ENCODE measurements at places on chromosomes 6 and 20.

GRCh38 chr20:13953227-13953626 is 37.2 kb downstream of the SEL1L2 start:
- DNase-seq: peak; percentile 28

DNA sequence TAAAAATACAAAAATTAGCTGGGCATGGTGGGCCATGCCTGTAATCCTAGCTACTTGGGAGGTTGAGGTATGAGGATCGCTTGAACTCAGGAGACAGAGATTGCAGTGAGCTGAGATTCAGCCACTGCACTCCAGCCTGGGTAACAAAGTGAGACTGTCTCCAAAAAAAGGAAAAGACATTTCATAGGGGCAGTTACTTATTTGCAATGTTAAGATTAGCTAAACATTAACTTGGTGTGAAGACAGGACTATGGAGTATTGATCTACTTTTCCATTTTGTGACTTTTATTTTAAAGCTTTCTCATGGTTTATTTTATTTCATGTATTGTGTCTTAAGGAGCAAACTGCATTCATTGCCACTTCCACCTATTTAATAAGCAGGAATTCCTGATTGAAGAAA is 153.0 kb downstream of the UTRN start:
- DNase-seq: no peak

DNA sequence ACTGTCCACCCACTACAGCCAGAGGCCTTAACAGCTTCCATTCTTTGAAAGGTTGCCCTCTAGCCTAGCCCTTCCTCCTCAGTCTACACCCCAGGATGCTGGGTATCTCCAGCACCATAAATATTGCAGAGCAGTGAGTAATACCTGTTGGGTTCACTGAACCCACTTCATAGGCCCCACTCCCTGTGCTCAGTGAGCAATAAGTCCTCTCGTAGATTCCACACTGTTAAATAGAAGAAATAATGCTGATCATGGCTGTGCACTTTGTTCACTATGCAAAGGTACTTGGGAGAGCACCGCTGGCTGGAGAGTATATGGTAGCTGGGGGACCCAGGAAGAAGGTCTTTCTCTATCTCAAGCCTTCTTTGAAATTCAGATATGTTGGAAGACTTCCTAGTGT is 87.3 kb downstream of the RSPH3 start:
- no peak for DNase-seq

GRCh38 chr6:135196739-135197510 is 15.8 kb downstream of the MYB start:
- no peak for DNase-seq

DNA sequence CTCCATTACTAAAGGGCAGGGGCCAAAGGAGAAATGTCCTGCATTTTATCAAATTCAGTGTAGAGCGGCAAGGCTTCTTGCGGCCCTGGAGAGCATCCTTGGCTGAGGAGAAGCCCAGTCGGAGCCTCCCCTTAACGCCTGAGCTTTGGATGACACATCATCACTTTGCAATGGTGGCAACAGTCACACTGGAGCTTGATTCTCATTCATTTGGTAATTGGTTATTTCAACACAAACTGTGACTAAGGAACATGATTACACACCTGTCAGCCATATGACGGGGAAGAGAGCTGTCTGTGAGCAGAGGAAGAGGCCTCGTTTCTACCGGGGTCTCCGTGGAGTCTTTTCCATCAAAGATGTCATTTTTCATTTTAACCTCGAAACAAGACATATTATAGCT is 81.4 kb downstream of the SOBP start:
- no peak for DNase-seq

DNA sequence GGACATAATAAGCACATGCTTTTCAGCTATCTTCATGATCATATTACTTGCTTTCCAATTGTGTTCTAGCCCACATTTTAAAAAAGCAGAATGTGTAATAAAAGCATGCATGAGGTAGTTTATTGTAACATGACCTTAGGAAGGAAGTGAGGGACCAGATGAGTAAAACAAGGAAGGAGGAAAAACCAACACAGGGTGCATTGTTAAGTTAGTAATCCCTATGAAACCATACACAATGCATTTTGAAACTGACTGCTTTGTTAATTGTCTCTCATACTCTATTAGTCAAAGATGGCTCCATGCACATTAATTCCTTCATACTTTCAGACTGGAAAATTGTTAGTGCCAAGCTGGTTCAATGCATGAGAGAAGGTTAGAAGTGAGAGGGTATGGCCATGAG is 37.7 kb upstream of the CENPW start:
- DNase-seq: no peak

DNA sequence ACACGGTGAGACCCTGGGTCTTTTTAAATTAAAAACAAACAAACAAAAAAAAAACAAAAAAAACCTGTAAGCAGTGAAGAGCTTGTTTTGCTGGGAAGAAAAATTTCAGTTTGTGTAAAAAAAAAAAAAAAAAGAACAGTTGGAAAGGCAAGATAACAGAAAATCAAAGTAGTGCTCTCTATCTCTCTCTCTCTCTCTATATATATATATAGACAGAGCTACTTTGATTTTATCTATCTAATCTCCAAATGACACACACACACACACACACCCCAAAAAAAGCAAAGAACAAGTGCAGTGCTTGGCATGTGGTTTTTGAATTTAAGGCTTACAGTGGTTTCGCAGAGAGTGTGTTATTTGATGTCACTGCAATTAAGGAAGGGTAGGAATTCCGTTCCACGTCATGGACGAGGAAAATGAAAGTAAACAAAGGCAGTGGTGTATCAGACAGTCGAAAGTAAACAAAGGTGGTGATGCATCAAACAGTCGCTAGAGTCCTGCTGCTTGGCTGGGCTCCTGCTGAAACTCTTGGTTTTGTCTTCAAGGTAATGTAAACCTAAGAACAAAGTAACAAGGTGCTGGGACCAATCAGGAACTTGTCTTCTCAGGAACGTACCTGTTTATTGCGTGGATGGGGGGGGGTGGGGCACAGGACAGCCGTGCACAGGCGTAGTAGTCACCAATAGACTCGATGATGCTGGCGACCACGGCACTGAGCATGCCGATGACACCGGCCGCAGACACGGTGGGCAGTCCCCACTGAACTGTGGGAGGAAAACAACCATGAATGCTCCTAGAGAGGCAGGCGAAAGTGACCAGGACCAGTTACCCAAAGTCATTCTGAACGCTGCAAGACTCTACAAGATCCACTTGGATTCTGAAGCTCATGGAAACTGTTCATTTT is 131.8 kb downstream of the SLC23A2 start:
- DNase-seq: no peak

Data from NB4 (cell line).